Cardiac atrium fibroblast (primary cell): ENCODE measurements at places on chromosomes 6 and 20. TPM values are rescaled to one million over a fixed set of nuclear protein-coding genes. Genes with fewer than 3 reads are reported as not detected.

GPANK1 gene
- 23.2 and 28.5 TPM in 2 replicates for total RNA-seq

MUC22 gene
- total RNA-seq: not detected in 2 replicates

GCM1 gene
- not detected in 2 replicates for total RNA-seq

CCN6 gene
- total RNA-seq: 0.16 TPM in 1 of 2 replicates, not detected in the other

SCRT2 gene
- total RNA-seq: not detected in 2 replicates

ACSS1 gene
- total RNA-seq: 17.0 and 17.2 TPM in 2 replicates

UBE3D gene
- 1.9 and 2.2 TPM in 2 replicates for total RNA-seq

XKR7 gene
- total RNA-seq: not detected in 2 replicates

POLR1C gene
- 10.7 and 25.4 TPM in 2 replicates for total RNA-seq

MYH7B gene
- total RNA-seq: not detected in 2 replicates

TTK gene
- 2.9 and 11.2 TPM in 2 replicates for total RNA-seq

BPIFA3 gene
- total RNA-seq: not detected in 2 replicates

NKX2-2 gene
- not detected in 2 replicates for total RNA-seq

GJA1 gene
- total RNA-seq: 96.2 and 113 TPM in 2 replicates

SLCO4A1 gene
- 0.32 and 0.54 TPM in 2 replicates for total RNA-seq

MAFB gene
- 1.1 and 4.5 TPM in 2 replicates for total RNA-seq

CFAP206 gene
- not detected in 2 replicates for total RNA-seq

CGA gene
- total RNA-seq: not detected in 2 replicates

VWA7 gene
- under 0.01 TPM in 1 of 2 replicates, not detected in the other for total RNA-seq

LY6G6F gene
- total RNA-seq: not detected in 2 replicates

UNC5CL gene
- total RNA-seq: not detected in 2 replicates

VSTM2L gene
- total RNA-seq: 1.8 and 3.2 TPM in 2 replicates

GNRH2 gene
- total RNA-seq: not detected in 2 replicates

MCCD1 gene
- not detected in 2 replicates for total RNA-seq

HNF4A gene
- total RNA-seq: not detected in 2 replicates

E2F1 gene
- 2.3 and 5.2 TPM in 2 replicates for total RNA-seq

TBX18 gene
- 45.5 and 52.2 TPM in 2 replicates for total RNA-seq

ULBP1 gene
- total RNA-seq: 2.0 and 2.1 TPM in 2 replicates

OR2J3 gene
- not detected in 2 replicates for total RNA-seq

IMPG1 gene
- total RNA-seq: not detected in 2 replicates

PTGIS gene
- total RNA-seq: 18.8 and 20.7 TPM in 2 replicates

CFB gene
- total RNA-seq: 12.6 and 103 TPM in 2 replicates

PPP1R16B gene
- total RNA-seq: 0.49 and 0.54 TPM in 2 replicates

PPP1R14C gene
- total RNA-seq: 2.2 and 7.8 TPM in 2 replicates

COL19A1 gene
- not detected in 2 replicates for total RNA-seq

ATP6V1G2 gene
- total RNA-seq: 1.3 TPM in 2 replicates

STK38 gene
- total RNA-seq: 15.0 and 27.5 TPM in 2 replicates

EYA2 gene
- 3.6 and 4.2 TPM in 2 replicates for total RNA-seq

STX11 gene
- 2.4 and 2.7 TPM in 2 replicates for total RNA-seq

GFOD1 gene
- 14.4 and 18.1 TPM in 2 replicates for total RNA-seq

CPXM1 gene
- 0.97 and 2.5 TPM in 2 replicates for total RNA-seq

DPPA5 gene
- total RNA-seq: not detected in 2 replicates

SLC22A7 gene
- total RNA-seq: not detected in 2 replicates

DDRGK1 gene
- total RNA-seq: 54.9 and 87.8 TPM in 2 replicates

BAG2 gene
- total RNA-seq: 5.8 and 8.7 TPM in 2 replicates

WTAP gene
- total RNA-seq: 55.6 and 70.8 TPM in 2 replicates

PXT1 gene
- total RNA-seq: not detected in 2 replicates

WASF1 gene
- 15.2 and 37.9 TPM in 2 replicates for total RNA-seq

GRM1 gene
- not detected in 2 replicates for total RNA-seq

PABPC1L gene
- 11.6 and 20.1 TPM in 2 replicates for total RNA-seq

BEND3 gene
- total RNA-seq: 0.90 and 1.1 TPM in 2 replicates

HDGFL1 gene
- not detected in 2 replicates for total RNA-seq

RFX6 gene
- total RNA-seq: not detected in 2 replicates
